Osteocyte (in vitro differentiated cells): ENCODE measurements at places on chromosomes 1 and 21. TPM values are rescaled to one million over a fixed set of nuclear protein-coding genes. Genes with fewer than 3 reads are reported as not detected.
A peak's percentile ranks its signal among the peaks of the same experiment; 100 is the strongest.

EFCAB7 gene
- total RNA-seq: 6.6 and 7.5 TPM in 2 replicates

GLMN gene
- total RNA-seq: 11.8 and 12.1 TPM in 2 replicates

MROH9 gene
- total RNA-seq: not detected in 2 replicates

NTNG1 gene
- total RNA-seq: not detected in 2 replicates

RAP1A gene
- 48.3 and 51.0 TPM in 2 replicates for total RNA-seq

PYGO2 gene
- total RNA-seq: 29.2 and 30.4 TPM in 2 replicates

DNA sequence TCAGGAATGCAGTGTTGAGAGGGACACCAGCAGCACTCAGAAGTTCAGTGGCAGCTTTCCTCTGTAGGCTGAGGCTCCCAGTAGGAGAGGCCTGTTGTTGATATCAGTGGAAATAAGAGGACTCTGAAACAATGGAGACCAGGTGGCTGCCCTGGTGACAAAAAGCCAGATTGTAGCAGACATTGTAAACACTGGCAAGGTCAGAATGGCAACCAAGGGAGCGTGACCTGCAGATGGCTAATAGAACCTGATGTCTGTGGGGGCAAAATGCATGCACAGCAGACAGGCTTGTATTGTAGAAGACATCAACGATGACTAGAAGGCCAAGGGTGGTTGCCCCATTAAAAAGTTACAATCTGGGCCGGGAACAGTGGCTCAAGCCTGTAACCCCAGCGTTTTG, 53.1 kb upstream of the GPR37L1 start:
- no peaks in the 10 kb centered on the region for H3K4me1 ChIP-seq
- H3K27me3 ChIP-seq: no peaks in the 10 kb centered on the region
- H3K27ac ChIP-seq: no peak overlapping the region
- no peak overlapping the region for H3K4me3 ChIP-seq

GRCh38 chr21:45102391-45102932, 28.1 kb downstream of the ADARB1 start:
- no peaks in the 10 kb centered on the region for H3K27me3 ChIP-seq
- H3K4me3 ChIP-seq: peak overlapping the region; percentile 19
- H3K4me1 ChIP-seq: peaks cover 87% of the 10 kb centered on the region
- DNase-seq: no peak

GRCh38 chr1:27237112-27237511, 2.7 kb downstream of the WDTC1 start:
- H3K4me1 ChIP-seq: peaks cover 30% of the 10 kb centered on the region
- no peak overlapping the region for H3K4me3 ChIP-seq
- no peak overlapping the region for H3K27ac ChIP-seq
- no peaks in the 10 kb centered on the region for H3K27me3 ChIP-seq

DNA sequence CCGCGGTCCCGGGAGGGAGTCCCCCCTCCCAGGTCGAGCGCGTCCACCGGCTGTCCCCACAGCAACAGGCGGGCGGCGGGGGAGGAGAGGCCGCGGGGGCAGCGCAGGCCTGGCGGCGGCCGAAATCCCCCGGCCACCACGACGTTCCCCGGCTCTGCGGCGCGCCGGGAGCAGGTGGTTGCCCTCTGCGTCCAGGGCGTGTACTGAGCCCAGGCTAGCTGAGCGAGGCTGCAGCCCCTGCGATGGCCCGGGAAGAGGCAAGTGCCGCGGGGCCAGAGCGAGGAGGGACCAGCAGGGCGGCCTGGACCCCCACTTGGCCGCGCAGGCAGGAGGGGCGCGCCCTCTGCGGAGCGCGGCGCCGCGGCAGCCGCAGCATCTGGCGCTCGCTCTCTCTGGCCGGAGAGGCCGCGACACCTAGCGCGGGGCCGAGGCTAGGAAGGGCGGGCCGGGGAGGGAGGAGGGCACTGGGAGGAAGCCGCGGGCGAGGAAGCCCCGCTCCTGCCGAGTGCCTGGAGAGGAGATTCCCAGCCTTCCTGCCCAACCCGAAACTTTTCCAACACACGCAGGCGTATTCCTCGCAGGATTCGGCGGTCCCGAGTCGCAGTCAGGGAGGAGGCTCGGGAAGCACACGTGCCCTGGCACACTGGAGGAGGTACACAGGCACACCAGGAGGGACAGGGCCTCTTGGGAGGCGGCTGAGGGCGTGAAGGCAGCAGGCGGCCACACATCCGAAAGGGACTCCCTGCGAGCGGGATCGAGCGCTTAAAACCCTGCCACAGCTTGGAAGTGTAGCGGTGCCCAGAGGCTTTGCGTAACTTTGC, 4.9 kb upstream of the PROX1 start:
- H3K4me3 ChIP-seq: no peak overlapping the region
- H3K27me3 ChIP-seq: peaks cover 80% of the 10 kb centered on the region
- H3K4me1 ChIP-seq: peaks cover 29% of the 10 kb centered on the region
- H3K27ac ChIP-seq: no peak overlapping the region
- DNase-seq: no peak

- no peaks in the 10 kb centered on the region for H3K27me3 ChIP-seq
- no peak overlapping the region for H3K27ac ChIP-seq
- H3K36me3 ChIP-seq: peaks cover 7% of the 10 kb centered on the region
- DNase-seq: no peak
These were observed 9.1 kb downstream of the SYTL1 start for GRCh38 chr1:27350663-27351540.

- no peak overlapping the region for H3K27ac ChIP-seq
- H3K36me3 ChIP-seq: peaks cover 5% of the 10 kb centered on the region
- H3K4me3 ChIP-seq: no peak overlapping the region
- H3K27me3 ChIP-seq: no peaks in the 10 kb centered on the region
These were observed 214.7 kb downstream of the SDCCAG8 start for GRCh38 chr1:243470502-243470901.

- no peak overlapping the region for H3K4me3 ChIP-seq
- H3K4me1 ChIP-seq: peaks cover 7% of the 10 kb centered on the region
- DNase-seq: no peak
- H3K27me3 ChIP-seq: peaks cover 36% of the 10 kb centered on the region
- H3K36me3 ChIP-seq: no peaks in the 10 kb centered on the region
These were observed 158.8 kb downstream of the URB2 start for GRCh38 chr1:229784834-229785233.

- no peaks in the 10 kb centered on the region for H3K4me1 ChIP-seq
- H3K27me3 ChIP-seq: no peaks in the 10 kb centered on the region
- DNase-seq: no peak
- H3K27ac ChIP-seq: no peak overlapping the region
- H3K4me3 ChIP-seq: no peak overlapping the region
These were observed 455.6 kb upstream of the ZP4 start for GRCh38 chr1:238346340-238346739.

GRCh38 chr1:12130466-12131130, 36.2 kb upstream of the TNFRSF1B start:
- H3K4me1 ChIP-seq: peaks cover 61% of the 10 kb centered on the region
- DNase-seq: no peak
- no peak overlapping the region for H3K27ac ChIP-seq

GRCh38 chr1:10738061-10739058, 58.1 kb downstream of the CASZ1 start:
- no peak overlapping the region for H3K4me3 ChIP-seq
- H3K27me3 ChIP-seq: peaks cover 16% of the 10 kb centered on the region
- no peak overlapping the region for H3K27ac ChIP-seq
- H3K4me1 ChIP-seq: no peaks in the 10 kb centered on the region
- H3K36me3 ChIP-seq: no peaks in the 10 kb centered on the region

DNA sequence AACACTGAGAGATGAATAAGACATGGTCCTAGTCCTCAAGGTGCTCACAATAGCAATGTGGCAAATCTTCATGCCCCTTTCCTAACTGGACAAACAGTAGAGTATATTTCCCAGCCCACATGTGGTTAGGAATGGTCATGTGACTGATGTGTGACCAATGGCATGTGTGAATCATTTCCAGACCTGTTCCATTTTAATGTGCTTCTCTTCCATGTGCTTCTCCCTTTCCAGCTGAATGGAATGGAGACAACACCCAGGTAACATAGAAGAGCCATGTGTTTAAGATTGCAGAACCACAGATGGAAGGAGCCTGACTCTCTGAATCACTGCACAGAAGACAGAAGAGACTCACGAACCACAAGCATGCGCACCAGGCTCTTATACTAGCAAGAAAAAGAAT, 409.9 kb upstream of the NFIA start:
- no peak overlapping the region for H3K27ac ChIP-seq
- H3K4me1 ChIP-seq: no peaks in the 10 kb centered on the region
- DNase-seq: no peak
- no peak overlapping the region for H3K4me3 ChIP-seq
- H3K27me3 ChIP-seq: peaks cover 8% of the 10 kb centered on the region

- peaks cover 28% of the 10 kb centered on the region for H3K4me1 ChIP-seq
- H3K4me3 ChIP-seq: no peak overlapping the region
- DNase-seq: no peak
- peaks cover 18% of the 10 kb centered on the region for H3K36me3 ChIP-seq
- H3K27ac ChIP-seq: no peak overlapping the region
- no peaks in the 10 kb centered on the region for H3K27me3 ChIP-seq
These were observed 152.2 kb downstream of the PEX14 start for GRCh38 chr1:10626791-10627410.

GRCh38 chr1:7119156-7119555, 333.9 kb downstream of the CAMTA1 start:
- no peak for DNase-seq
- H3K27ac ChIP-seq: no peak overlapping the region
- H3K4me3 ChIP-seq: no peak overlapping the region
